ENCODE measurements at places on chromosomes 7 and 10.

DNA sequence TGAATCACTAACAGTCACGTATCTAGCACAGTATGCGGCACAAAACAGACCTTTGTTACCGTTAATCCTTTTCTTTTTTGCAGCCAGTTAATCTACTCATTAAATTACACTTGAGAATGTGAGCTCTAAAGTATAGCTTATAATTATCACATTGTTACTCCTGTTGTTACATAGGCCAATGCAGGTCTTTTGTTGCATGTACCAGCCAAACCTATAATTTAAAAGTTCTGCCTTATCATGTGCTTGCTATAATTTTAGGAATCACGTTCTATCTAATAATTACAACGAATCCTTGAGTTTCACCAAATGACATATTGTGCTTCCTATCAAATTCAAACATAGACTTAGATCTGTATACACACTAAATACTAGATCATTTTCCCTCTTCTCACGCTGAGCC lies 245.1 kb downstream of the DGKI start:
- no peak for DNase-seq

DNA sequence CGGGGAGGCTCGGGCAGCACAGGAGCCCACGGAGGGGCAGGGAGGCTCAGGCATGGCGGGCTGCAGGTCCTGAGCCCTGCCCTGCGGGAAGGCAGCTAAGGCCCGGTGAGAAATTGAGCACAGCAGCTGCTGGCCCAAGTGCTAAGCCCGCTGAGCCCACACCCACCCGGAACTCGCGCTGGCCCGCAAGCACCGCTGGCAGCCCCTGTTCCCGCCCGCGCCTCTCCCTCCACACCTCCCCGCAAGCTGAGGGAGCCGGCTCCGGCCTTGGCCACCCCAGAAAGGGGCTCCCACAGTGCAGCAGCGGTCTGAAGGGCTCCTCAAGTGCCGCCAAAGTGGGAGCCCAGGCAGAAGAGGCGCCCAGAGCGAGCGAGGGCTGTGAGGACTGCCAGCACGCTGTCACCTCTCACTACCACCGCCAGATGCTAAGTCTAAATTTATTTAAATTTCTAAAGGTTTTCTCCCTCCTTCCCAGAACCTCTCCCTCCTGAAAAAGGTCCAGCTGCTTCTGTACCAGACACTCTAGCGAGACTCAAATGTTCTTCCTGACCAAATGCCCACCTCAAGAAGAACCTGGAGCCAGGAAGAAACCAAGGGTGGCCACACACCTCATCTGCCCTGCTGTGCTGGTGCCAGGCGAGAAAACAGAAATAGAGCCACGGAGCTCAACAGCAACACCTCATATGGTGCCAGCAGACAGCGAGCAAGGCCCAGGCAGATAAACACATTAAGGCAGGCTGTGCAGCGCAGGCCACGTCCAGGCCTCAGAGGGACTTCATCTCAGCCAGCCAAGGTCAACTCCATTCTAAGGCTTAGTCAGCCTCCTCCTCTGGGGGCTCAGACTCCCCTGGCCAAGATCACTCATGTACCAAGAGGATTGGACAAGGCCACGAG lies 47.0 kb downstream of the KCNMA1 start:
- DNase-seq = no peak

DNA sequence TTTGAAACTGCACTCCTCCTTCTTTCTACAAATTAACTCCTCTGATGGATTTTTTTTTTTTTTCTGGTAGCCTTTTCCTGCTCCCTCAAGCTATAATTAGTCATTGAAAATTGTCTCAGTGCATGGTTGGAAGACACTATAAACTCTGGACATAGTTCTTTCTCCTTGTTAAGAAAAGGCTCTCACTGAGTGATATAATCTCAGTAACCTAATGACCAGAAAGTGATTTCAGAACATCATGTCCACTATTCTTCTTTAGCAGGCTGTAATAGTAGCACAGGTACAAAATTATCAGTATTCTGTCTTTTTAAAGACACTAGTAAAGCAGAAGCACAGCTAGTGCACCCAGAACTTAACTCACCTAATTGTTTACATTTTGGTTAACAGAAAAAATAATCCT lies 752.6 kb upstream of the PHF14 start:
- DNase-seq = no peak

GRCh38 chr10:86070278-86070677 lies 296.3 kb downstream of the GRID1 start:
- no peak for DNase-seq

DNA sequence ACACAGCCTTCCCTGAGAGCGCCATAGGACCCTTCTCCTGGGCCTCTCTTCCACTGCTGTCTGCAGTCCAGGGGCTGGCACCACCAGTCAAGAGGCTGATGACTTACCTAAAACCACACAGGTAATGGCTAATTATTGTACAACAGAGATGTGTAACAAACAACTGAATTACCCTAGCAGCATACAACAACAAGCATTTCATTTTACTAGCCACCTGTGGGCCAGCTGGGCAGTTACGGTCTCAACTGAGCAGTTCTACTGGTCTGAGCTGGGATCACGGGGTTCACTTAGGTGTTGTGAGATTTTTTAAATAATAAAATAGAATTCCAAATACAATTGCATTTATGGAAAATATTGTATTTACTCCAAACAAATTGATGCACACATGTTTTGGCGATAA lies 431.9 kb downstream of the TNS3 start:
- no peak for DNase-seq

DNA sequence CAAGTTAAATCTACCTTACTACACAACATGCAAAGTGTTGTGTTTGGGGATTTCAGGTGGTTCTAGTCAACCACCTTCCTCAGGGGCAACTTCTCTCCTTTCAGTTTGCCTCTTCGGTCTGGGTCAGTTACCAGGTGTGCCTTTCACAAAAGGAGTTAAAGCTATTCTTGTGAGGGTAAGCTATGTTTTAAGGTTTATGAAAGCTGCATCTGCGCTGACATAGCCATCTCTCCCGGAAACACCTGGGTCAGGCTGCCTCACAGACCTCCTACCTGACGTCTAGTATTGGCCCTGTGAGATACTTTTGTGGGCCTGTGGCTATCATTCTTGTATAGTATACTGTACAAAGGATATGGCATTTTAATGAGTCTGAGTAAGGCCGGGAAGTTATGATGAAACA lies 67.7 kb upstream of the ITGA8 start:
- DNase-seq = no peak

DNA sequence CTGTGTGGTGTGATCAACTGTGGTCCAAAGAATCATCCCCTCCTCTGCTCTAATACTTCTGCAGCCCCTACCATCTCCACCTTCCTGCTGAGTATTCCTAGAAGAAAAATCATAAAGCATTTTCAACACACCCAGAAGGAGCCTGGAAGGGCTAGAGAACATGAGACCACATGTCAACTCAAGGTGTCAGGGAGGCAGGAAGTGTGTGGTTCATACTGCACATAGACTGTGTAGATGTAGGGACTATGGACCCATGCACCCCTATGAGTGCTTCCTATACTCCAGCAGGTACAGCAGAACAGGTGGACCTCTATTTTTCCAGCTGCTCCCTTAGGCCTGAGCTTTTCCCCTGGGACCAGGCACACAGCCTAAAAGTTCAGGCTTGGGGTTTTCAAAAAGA lies 2.6 kb upstream of the ZNF746 start:
- no peak for DNase-seq

DNA sequence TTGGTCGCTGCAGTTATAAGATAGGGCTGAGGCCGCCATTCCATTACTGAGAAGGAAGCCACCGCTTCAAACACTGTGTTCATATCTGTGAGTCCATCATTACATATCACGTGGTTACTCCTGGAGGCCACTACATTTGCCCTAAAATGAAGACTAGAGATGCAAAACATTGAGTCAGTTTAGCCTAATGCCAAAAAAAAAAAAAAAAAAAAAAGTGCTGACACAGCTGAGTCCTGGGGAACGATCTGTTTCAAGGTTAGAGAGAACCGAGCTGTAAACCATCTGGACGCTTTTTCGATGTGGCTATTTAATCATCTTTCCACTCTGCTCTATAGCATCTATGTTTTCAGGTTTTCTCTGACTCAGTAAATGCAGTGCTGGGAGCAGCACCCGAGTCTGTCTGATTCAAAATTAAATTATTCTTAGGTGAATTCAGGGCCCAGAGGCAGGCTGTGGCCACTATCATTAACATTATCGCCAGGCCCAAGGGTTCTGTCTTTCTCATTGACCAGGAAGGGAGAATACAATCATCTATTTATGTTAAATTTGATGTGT lies 449.1 kb downstream of the PAXIP1 start:
- no peak for DNase-seq

DNA sequence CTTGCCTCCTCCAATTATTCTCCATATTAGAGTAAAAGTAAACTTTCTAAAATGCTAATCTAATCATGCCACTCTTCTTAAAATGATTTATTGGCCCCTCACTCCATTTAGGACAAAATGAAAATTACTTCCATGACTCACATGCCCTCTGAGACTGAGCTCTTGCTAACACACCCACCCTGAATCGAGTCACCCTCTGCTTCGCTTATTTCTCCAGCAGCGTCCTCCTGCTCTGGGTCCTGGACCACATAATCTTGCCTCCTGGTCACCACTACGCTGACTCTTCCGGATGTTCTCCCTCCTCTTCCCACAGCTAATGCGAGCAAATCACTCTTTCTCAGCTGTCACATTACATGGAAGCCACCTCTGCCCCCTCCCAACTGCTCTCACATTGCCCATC lies 384.0 kb upstream of the FZD8 start:
- no peak for DNase-seq

GRCh38 chr10:26486304-26486703 lies 48.2 kb downstream of the APBB1IP start:
- no peak for DNase-seq

DNA sequence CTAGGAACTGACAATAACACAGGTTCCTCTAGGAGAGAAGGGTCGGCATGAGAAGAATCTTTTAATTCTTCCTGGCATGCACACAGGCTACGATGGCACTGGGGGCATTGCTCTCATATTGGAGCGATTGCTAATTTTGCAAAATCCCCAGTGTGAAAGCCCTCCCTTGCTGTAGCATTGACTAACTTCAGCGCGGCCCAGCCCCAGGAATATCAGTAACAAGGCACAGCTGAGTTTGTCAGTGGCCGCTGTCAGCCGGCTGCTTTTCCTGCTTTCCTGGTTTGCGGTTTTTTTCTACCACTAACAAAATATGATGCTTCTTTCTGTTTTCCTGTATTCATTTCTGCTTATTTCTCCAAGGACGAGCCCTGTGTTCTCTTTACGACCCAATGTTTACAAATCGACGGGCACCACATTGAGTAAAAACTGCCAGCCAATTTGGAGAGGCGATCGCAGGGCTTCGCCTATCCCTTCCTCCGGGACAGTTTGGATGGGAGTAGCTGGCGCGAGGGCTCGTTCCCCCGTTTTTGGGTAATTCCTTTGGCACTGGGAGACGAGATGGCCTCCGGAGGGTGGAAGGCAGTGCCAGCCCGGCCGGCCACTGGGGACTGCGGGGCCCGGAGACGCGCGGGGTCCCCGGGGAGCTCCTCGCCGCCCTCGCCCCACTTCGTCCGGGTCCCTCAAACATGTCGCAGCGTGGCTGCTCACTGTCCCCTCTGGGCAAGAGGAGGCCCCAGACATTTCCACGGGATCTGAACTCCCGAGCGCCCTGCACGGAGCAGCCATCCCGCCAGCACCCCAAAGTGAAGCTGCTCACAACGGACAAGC lies 967 bp downstream of the ADARB2 start:
- DNase-seq = no peak

DNA sequence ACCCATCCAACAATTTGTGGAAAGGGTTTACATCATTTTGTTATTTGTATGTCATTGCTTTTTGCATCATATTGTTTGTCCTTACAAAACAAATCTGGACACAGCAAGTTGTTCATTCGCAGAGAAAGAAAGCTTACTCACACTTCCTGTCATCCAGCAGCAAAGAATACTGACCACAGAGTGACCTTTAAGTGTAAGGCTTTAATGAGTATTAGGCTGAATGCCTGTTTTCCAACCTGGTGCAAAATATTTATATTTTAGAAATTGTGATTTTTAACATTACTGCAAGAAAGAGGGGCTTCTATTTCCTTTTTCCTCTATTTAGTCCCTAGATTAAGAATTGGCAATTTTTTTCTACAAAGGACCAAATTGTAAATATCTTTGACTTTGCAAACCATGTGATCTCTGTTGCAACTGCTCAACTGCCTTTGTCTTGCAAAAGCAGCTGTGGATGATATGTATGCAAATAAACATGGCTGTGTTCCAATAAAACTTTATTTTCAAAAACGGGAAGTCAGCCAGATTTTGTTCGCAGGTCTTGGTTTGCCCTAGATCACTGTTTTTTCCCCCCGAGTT lies 27.8 kb upstream of the ITGB1 start:
- DNase-seq = no peak

GRCh38 chr10:28366994-28367393 lies 64.1 kb upstream of the MPP7 start:
- DNase-seq = no peak

DNA sequence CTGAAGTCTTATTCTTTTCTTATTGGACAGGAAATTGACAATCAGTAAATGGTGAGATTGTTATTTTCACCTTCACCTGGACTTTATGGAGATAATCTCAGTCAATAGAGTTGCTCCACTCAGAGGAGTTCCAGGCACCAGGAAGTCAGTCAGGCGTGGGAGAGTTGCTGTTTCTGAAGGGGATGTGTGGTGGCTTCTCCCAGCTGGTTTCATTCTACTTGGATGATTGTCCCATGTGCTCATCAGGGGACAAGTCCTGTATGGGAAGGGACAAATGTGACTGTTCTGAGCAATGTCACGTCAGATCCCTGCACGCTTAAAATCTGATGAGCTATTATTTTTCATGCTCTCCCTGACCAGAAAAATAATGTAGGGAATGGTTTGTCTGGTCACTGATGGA lies 222.5 kb upstream of the PITRM1 start:
- no peak for DNase-seq

DNA sequence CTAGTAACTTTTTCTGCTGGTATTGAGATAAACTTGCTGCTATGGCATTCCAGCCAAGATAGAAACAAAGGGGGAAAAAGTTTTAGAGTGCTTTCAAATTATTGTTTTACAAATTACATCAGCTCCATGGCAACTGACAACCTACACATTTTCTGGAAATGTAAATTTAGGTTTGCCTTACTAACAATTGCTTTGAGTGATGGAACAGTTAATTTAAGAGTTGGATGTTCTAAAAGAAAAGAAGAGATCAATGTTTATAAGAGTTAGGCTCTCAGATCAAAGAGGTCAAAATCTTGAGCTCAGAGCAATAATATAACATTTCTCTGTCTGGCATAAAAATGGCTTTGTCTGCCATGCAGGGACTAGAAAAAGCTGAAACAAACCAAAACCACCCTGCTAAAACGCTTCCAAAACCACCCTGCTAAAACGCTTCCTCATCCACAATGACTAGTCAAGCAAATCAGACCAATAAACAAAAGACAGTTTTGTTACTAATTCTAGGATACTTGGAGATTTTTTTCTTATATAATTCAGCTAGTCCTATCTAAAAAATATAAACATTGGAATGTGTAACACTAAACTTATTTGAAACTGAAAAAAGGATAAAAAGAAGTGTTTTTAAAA lies 32.3 kb downstream of the ORC5 start:
- DNase-seq = no peak

- no peak for DNase-seq
Observed at GRCh38 chr10:119644205-119644814, 6.9 kb upstream of the BAG3 start.
